ENCODE measurements at places on chromosomes 16 and 17. TPM values are rescaled to one million over a fixed set of nuclear protein-coding genes. Genes with fewer than 3 reads are reported as not detected.
A peak's percentile ranks its signal among the peaks of the same experiment; 100 is the strongest.

- DNase-seq: no peak
Measured at GRCh38 chr17:4939546-4939795, 375 bp downstream of the SLC25A11 start.

DNA sequence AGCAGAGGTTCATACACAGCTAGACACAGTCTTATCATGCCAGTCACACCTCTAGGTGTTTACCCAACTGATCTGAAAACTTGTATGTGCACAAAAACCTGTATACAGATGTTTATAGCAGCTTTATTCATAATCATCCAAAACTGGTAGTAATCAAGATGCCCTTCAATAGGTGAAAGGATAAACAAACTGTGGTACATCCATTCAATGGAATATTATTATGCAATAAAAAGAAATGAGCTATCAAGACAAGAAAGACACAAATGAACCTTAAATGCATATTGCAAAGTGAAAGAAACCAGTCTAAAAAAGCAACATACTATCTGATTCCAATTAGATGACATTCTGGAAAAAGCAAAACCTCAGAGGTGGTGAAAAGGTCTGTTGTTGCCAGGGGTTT is 47.6 kb upstream of the CNEP1R1 start:
- no peak for DNase-seq

The CHST6 gene
- total RNA-seq: 17.9 TPM

GRCh38 chr17:48998587-48999440 is 1.6 kb downstream of the IGF2BP1 start:
- no peak for DNase-seq

- peak; percentile 80 for DNase-seq
Measured at GRCh38 chr16:87017371-87018012, 299.7 kb downstream of the C16orf95 start.
